ENCODE measurements at places on chromosomes 12 and 14. TPM values are rescaled to one million over a fixed set of nuclear protein-coding genes. Genes with fewer than 3 reads are reported as not detected.

GRCh38 chr12:51972849-51973273 is 21.4 kb downstream of the ACVR1B start:
- DNase-seq = peak; percentile 72

DNA sequence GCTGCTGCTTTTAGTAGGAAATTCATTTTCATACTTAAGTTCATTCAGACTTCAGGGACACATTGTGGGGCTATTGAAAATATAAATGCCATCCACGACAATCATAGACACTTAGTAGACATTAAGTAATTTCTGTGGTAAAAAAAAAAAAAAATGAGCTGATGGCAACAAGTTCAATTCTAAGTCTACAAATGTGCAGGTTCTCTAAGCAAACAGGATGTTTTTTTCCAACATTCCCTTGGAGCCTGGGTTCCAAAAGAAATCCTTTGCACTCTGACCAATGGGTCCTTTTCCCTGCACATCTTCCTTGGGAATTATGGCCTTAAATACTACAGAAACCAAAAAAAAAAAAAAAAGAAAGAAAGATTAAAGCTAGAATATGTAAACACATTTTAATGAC is 175.6 kb upstream of the HIF1A start:
- no peak for DNase-seq

- no peak for DNase-seq
These were observed 111.1 kb downstream of the STAB2 start for GRCh38 chr12:103697971-103698751.

GRCh38 chr12:117161460-117162166 is 28.7 kb downstream of the FBXO21 start:
- DNase-seq = no peak

DNA sequence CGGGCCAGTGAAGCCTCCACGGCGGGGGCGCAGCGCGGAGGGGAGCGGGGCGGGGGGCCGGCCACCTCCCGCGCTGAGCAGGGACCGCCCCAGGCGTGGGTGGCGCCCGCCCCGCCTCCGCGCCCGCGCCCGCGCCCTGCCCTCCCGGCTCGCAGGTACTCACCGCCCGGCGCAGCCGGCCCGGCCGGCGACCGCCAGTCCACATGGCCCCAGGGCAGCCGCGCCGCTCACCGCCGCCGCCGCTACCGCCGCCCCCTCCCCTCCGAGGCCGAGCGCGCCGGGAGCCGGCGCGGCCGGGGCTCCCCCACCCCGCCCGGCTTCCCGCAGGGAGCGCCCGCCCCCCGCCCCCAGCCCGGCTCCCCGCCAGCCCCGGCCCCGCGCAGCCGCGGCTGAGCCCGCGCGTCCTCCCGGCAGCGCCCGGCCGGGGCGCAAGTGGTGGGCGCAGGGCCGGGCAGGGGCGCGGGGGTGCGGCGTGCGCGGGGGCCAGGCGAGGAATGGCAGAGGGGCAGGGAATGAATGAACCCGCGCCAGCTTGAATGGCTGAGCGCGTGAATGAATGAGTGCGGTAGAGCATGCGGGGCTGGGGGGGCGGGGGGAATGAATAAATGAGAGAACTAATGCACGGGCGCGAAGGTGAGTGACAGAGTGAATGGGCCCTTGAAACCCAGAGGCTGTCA is at the start of gene BEGAIN:
Gene BEGAIN (minus strand): TSS at position 332 of the 677 bp plus-strand sequence. CDS start 127 bp downstream, at position 205.
- DNase-seq = peak; percentile 47

DNA sequence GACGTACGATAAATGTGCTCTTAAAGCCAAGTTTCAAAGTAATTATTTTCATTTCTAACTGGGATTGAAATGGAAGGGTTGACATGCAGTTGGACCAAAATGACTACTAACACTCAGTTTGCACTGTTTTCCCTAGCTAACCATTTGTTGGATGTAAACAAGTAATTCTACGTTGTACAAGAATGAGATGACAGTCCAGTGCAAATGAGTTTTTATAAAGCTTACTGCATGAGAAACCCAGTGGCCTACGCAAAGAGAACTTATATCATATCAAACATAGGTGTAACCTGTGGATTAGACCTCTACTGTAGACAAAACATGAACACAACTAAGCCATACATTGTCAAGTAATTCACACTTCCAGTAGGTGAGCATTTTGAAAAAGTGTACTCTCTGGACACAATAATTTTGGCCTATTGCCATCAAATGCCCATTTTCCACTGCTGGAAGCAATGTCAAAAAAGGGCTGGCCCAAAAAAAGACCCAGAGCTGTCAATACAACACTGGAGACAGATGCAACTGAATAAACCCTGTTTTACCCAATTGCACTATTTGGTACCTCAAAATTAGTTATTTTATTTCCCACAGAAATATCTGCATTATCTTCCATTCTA is 12.8 kb downstream of the SLC38A2 start:
- DNase-seq = no peak

- no peak for DNase-seq
These were observed 6.9 kb upstream of the KRT72 start for GRCh38 chr12:52608161-52608560.

Gene LALBA
- not detected for total RNA-seq

Gene TBC1D30
- not detected for total RNA-seq

Measured in activated CD4-positive, alpha-beta memory T cell treated with anti-CD3 and anti-CD28 coated beads, Interleukin-2, amount 10 ng/mL, durations not matched to agents 7 days and 5 days (primary cell).